Inflammatory macrophage treated with lipopolysaccharide for 4 hours (primary cell): ENCODE measurements at places on chromosomes 2 and 18.

- no peak for DNase-seq
Measured at GRCh38 chr2:78147466-78147865, 625.3 kb upstream of the LRRTM4 start.

- no peak for DNase-seq
Measured at GRCh38 chr2:45904267-45904945, 252.9 kb downstream of the PRKCE start.

DNA sequence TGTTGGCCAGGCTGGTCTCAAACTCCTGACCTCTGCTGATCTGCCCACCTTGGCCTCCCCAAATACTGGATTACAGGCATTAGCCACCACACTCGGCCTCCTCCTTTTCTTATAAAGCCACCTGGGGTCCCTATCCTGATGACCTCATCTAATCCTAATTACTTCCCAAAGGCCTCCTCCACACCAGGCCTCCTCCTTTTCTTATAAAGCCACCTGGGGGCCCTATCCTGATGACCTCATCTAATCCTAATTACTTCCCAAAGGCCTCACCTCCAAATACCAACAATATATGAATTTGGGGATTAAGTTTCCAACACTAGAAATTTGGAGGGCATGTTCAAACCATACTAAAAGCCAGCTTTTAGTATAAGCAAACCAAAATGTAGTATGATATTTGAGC lies 9.7 kb upstream of the RMC1 start:
- DNase-seq: no peak

DNA sequence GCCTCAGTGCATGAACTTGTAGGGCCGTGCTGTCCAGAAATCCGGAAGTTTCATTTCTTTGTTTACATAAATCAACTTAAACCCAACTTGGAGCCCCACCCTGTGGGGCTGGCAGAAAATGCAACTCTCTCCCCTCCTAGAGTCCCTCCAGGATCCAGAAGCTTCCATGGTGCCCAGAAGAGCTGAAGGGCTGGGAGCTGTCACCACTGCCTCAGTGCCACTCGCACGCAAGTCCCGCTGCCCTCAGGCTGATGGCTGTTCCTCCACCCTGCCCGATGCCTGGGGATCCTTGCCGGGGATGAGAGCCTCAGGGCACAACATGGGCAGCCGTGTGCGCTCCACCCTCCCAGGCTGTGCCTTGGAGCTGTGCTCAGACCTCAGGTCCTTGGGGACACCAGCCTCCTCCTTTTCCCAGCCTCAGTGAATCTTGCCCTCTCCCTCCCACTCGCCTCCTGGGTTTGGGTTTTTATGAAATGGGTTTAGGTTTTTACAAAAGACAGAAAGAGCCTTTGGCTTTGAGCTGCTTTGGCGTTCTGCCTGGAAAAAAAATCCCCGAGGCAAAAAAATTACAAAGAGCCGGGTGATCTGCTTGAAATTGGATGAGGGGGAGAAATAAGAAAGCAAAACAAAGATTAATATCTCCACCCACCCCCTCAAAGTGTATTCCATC lies 155.2 kb downstream of the TWIST2 start:
- DNase-seq: no peak

DNA sequence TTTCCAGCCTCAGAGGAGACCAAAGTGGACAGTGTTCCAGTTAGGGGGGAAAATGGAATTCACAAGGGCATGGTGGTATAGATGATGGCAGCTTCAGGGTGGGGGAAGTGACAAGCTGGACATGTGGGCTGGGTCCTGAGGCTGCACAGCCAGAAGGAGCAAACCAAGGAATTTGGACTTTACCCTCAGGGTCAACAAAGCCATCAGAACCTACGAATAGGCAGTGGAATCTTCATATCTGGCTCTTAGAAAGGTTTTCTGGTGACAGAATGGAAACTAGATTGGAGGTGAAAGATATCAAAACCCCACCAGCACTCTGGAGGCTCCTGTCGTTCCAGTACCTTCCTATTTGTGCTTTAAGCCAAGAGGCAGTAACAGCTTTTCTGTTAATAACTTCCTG lies 127.1 kb downstream of the SETBP1 start:
- no peak for DNase-seq

DNA sequence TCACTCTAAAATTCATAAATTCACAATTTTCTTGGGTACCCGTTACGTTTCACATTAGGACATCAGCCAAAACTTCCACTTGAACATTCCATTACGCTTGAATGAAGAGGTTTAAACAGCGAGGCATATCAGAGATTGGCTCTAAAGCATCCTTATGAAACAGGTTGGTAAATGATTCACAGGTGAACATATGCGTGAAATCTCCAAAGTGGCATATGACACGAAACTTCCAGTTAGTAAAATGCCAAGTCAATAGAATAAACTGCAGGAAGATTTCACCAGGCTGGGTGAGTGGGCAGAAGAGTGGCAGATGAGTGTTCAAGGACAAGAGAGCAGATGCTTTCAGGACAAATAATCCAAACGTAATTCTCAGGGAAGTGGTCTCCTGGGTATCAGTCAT lies 33.9 kb upstream of the GLS start:
- DNase-seq: no peak

- no peak for DNase-seq
Measured at GRCh38 chr2:134413430-134413829, 159.6 kb downstream of the MGAT5 start.

DNA sequence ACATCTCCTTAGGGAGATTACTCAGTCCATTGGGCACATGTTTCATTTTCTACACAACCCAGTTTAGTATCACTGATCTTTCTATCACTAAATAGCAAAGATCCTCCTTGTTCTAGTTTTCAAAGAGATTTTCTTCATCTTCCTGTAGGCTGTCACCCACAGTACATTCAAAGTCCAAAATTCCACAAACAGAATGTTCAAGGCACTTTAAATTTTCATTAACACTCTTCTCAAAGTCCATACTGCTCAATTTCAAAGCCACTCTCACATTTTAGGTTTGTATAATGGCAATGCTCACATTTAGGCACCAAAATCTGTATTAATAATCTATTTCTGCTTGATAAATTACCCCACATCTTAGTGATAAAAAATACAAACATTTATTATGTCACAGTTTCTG lies 152.8 kb downstream of the FSIP2 start:
- DNase-seq: no peak

- no peak for DNase-seq
Measured at GRCh38 chr2:18132697-18133096, 254.2 kb downstream of the KCNS3 start.

DNA sequence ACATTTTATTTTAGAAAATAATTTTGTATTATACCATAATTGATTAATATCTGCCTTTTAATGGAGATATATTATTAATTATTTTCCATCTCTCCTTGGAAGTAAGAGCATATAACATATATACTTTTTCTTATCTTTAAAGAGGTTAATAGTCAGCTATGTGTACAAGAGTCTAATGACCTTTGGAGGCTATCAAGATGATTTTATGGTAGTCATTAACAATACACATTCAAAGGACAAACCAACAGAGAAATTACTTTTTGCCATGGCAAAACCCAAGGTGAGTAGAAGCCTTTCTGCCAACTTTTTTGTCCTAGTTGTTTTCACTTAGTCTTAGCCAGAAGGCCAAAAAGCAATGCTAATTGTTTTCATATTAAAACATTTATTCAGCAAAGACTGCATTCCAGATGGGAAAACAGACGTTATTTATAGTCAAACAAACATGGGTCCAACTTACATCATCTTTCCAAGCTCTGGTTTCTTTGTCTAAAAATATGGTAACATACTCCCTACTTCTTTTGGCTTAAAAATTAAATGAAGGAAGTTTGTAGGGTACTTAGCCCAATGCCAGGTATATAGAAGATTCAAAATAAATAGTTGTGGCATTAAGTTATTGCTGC lies 9.6 kb upstream of the DYNC2LI1 start:
- DNase-seq: no peak

GRCh38 chr2:37550190-37550589 lies 121.3 kb downstream of the CDC42EP3 start:
- peak; percentile 54 for DNase-seq

- no peak for DNase-seq
Measured at GRCh38 chr2:134839649-134840048, 1.2 kb downstream of the ACMSD start.

GRCh38 chr18:64037812-64038414 lies 68.0 kb downstream of the SERPINB8 start:
- DNase-seq: peak; percentile 4

GRCh38 chr18:79617511-79618500 lies 61.8 kb upstream of the CTDP1 start:
- DNase-seq: no peak

GRCh38 chr2:160199683-160200389 lies at the start of gene ITGB6:
Gene ITGB6, minus strand, starts transcription at chr2:160200272. Its CDS starts 209 bp downstream, at chr2:160200063.
- no peak for DNase-seq

GRCh38 chr18:47413327-47413726 lies 161.9 kb upstream of the SKOR2 start:
- no peak for DNase-seq

DNA sequence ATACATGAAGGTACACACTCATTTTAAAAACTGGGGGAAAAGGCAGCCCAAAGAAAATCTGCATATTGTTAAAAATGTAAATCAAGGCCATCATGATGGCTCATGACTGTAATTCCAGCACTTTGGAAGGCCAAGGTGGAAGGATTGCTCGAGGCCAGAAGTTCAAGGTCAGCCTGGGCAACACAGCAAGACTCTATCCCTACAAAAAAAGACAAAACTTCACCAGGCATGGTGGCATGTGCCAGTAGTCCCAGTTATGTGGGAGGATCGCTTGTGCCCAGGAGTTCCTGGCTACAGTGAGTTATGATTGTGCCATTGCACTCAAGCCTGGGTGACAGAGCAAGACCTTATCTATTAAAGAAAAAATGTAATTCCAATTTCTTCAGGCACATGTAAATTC lies 34.6 kb upstream of the TMEM247 start:
- DNase-seq: no peak

- DNase-seq: no peak
Measured at GRCh38 chr2:138931284-138932256, 151.4 kb upstream of the NXPH2 start.

DNA sequence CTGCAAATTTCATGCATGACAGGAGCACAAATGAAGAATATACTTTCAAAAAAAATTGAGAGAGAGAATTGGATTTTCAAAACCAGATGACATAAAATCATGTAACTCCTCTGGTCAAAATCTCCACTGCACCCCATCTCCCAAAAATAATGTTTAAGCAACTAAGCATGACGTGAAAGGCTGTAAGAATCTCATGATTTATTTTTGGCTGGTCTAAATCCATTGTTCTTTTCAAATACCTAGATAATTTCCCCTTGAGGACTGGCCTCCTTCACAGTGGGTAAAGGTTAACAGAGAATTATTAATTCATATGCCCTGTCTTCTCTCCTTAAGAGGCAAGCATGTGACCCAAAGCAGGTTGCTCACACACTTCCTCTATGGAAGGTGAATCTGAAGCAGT lies 101.5 kb upstream of the CCDC195 start:
- DNase-seq: no peak

GRCh38 chr2:215489288-215489848 lies 53.5 kb upstream of the FN1 start:
- no peak for DNase-seq

DNA sequence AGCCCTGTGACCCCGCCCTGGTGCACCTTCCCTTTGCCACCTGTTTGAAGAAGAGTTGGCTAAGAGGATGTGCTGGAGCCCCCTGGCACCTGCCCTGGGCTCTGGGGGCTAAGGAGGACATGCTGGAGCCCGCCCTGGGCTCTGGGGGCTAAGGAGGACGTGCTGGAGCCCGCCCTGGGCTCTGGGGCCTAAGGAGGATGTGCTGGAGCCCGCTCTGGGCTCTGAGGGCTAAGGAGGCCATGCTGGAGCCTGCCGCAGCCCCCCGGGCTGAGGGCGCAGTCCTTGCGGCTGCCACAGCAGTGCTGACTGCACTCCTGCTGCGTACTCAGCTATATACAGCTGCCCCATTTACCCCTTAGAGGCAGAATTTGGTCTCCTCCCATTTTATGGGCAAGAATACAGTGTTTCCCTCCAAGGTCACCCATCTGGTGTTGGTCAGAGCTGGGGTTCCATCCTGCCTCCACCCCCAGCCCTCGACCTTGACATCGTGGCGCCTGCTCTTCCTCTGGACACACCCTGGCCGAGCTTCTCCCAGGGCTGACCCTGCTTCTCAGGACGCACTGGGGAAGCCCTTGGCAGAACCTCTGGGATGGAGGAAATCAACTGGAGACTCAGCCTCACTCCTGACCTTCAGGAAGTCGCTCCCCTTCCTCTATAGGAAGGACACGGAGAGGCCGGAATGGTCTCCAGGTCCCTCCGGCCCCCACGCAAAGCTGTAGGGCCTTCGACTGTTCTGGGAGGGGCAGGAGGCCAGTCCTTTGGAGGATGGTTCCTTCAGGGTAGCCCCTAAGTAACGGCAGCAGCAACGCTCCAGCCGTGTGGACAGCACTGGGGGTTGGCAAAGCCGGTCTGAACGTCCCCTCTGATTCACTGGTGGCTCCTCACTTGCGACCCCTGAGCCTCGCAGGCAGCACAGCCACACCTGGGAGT lies 65.0 kb upstream of the HPCAL1 start:
- DNase-seq: no peak

DNA sequence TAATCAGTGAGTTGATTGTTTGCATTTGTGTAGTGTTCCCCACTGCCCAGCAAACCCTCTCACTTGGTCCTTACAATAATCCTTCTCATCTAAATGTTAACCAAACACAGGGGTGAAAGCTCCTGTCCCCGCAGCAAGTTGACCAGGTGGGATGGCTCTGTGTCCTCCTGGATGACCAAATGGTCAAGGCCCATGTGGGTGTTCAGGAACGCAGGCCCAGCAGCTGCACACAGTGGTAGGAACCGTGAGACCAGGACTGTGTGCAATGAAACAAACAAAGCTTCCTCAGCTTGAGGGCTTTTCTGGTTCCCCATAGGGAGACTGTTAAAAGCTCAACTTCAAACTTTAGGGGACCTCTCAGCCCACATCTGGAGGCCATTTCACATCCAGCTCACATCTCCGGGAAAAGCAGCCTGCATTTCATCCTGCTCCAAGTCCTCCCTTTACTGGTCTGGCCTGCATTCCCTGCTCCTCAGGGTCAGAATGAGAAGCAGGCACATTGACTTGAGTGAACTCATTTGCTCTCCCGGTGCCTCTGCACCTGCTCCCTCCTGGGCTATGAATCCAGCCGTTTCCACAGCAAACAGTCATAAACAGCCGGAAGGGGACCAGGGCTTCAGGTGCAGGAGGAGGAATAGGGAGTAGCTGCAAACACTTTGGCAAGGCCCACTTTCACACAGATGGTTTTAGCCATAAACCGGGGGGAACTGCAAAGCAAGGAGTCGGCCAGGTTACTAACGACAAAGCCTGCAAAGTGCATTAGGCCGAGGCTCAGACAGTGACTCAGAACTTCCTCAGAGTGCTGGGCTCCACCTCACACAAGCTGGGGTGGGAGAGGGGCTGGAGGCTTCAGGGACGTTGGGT lies 144.7 kb downstream of the CAPN13 start:
- no peak for DNase-seq
